Stromal cell of bone marrow (primary cell): ENCODE measurements at places on chromosomes 16 and 17.

GRCh38 chr16:1918351-1919326 is at the start of gene HS3ST6:
Gene HS3ST6 (minus strand): TSS chr16:1918415. CDS start chr16:1918323, 92 bp downstream.
- no peak for DNase-seq

- DNase-seq = no peak
These were observed 35.5 kb upstream of the NOL11 start for GRCh38 chr17:67682196-67682595.

- no peak for DNase-seq
These were observed 35.1 kb downstream of the DHX38 start for GRCh38 chr16:72128701-72129100.

DNA sequence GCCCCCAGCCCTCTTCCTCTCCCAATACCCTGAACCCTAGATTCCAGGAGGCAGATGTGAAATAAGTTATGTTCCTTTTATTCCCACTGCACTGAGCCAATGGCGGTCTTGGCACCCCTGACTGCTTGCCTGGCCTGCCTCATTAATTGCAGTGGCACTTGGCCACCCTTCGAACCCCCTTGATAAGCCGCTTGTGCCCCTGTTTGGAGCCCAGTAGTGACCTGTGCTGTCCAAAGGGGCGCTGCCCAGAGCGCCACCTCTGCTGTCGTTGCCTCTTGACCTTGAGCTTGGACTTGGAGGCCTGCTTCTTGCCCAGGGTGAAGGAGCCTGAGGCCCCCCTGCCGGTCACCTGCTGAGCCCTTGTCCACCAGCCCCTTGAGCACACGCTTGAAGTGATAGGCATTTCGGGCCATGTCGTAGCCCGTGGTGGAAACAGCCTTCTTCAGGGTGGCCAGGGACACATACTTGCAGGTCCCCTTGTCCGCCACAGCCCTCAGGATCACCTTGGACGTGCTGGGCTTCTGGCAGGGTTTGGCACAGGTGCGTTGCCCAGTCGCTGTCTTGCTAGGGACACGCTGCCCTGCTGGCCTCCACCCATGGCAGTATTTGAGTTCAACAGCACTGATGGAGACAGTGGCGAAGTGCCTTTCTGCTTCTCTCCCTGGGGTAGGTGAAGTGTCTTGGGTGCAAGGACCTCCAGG is 5.7 kb downstream of the SGCA start:
- no peak for DNase-seq

DNA sequence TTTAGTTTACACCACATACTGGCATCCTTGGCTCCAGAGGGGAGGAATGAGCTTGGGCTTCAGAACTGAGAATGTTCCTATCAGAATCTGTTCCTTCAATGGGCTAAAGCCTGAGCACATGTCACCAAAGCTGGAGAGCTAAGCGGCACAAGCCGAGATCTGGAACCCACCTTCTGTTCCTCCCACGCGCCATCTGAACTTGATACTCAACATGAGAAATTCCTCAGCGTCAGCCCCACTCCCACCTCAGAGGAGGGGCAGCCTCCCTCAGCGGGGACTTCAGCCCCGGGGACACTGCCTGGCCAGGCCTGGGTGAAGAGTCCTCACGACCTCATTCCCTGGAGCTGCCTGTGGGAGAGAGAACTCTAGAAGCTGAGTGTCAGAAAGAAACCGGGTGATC is 22.8 kb upstream of the SLC47A1 start:
- DNase-seq = no peak

GRCh38 chr17:40447148-40447644 is 3.9 kb downstream of the IGFBP4 start:
- no peak for DNase-seq

DNA sequence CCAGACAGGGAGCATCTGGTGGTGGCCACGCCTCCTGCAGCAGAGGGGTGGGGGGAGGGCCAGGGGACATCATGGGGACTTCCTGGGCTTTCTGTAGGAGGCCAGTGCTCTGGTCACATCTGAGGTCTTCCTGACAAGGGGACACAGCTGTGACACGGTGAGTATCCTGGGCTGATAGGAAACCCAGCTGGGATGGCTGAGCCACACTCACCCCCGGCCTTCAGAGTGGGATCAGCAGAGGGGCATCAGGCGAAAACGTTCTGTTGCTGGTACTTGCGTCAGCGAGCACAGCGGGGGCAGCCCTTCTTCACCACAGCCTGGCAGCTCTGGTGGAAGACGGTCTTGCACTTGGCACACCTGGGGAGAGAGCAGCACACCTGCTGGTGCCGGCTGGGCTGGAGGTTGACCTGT is 122.9 kb upstream of the SMURF2 start:
- DNase-seq = no peak

DNA sequence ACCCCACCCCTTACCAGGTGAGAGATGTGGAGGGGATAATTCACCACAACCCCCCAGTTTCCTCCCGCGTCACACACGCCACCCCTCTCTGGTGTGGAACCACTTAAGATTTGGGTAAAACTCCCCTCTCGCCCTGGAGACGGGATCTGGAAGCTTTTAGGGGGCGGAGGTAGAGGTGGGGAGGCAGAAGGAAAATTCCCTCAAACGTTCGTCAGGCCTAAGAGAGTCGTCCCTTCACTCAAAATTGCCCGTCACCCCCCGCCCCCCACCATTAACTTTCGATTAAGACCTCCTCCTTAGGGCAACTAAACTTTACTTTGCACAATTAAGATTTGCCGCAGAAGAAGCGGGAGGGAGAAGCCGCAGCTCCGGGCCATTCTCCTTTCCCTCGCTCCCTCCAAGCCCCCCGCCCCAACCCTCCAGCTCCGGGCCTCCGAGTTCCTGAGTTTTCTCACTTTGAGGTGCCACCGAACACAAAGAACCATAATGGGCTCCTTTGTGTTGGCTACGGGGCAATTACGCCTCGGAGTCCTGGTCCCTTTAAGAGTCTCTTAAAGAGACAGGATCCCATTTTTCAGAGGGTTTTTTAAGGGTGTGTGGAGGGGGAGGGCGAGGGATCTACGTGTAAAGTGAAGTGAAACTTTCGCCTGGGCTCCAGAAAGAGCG is 985 bp upstream of the FZD2 start:
- DNase-seq = no peak

GRCh38 chr17:58331815-58332777 is 3.5 kb upstream of the TSPOAP1 start:
- no peak for DNase-seq

DNA sequence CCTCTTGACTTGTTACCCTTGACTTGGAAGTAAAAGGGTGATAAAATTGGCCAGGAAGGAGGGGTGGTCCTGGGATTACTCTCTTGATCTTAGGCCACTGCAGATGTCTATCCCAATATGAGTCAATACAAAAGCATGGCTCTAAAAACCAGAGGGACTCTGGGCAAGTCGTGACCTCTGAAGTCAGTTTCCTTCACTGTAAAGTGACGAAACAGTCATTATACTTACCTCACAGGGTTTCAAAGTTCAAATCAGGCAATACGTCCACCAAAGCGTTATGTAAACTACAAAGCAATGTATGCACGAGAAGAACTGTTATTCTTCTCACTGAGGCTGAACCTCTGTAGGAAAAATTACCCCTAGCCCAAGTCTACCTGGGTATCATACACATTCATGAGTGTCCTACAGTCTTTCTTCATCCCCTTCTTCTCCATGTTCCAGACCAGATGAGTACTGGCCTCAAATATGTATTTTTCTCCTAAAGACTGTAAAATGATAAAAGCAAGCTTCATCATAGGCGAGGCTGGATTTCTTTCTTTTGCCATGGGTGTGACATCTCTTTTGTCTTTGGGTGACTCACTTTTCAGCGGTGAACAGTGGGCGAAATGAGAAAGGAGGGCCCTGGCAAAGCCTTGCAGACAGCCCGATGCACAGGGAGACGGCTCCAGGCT is 34.5 kb upstream of the CLEC18B start:
- DNase-seq = no peak

- DNase-seq = peak; percentile 49
These were observed 25.0 kb upstream of the HS3ST3A1 start for GRCh38 chr17:13626703-13627102.

DNA sequence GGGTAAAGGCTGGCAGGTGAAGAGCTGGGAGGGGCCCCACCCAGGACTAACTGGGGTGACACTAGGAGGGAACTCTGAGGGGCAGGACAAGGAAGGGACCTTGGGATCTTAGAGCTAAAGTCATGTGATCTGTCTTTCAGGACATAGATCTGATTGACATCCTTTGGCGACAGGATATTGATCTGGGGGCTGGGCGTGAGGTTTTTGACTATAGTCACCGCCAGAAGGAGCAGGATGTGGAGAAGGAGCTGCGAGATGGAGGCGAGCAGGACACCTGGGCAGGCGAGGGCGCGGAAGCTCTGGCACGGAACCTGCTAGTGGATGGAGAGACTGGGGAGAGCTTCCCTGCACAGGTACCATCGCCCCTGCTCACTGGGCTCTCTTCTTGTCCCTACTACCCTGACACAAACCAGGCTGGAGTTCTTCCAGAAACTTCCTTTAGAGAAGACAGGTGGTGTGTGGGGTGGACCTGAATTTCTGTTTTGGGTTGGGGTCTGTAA is 8.1 kb downstream of the NFE2L1 start:
- DNase-seq = no peak

- no peak for DNase-seq
These were observed 36.9 kb downstream of the GINS2 start for GRCh38 chr16:85651629-85652430.

DNA sequence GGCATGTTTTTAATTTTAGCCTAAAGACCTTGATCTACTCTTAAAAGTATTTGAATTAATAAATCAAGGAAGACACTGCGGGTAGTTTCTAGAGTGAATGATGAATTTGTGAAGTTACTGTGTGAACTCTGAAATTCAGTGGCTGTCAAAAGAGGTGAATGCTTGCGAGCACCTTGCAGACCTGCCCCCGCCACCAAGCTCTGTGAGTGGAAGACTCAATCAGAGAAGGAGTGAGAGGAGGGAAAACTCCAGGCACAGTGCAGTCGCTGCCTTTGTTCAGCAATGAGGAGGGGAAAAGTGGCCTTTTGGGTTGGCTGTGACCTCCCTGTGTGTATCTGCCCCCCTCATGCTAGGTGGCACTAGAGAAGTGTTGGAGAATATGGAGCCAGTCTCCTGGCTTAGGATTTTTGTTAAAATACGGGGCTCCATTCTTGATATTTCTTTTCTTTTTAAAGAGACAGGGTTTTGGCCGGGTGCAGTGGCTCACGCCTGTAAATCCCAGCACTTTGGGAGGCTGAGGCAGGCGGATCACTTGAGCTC is 53.0 kb downstream of the LDHD start:
- DNase-seq = no peak

DNA sequence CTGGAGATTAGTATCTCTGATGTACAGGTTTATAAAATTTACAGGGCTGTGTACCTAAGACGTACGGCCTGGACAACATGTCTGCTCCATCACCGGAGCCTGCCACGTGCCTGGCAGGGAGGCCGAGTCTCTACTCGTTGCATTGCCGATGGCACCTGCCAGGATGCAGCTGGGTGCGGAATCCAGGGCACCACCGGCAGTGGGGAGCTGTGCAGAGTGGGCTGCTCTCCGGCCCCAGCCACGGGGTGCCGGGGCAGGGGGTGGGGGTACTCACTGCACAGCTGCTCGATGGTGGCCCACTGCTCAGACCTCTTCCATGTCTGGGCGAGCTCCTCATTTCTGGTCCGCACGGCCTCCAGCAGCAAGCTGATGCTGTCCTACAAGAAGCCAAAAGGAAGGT is 13.1 kb upstream of the FAAP100 start:
- no peak for DNase-seq

GRCh38 chr16:55214974-55215494 is 109.0 kb upstream of the IRX6 start:
- no peak for DNase-seq
